ENCODE measurements at places on chromosomes 7 and 10.

DNA sequence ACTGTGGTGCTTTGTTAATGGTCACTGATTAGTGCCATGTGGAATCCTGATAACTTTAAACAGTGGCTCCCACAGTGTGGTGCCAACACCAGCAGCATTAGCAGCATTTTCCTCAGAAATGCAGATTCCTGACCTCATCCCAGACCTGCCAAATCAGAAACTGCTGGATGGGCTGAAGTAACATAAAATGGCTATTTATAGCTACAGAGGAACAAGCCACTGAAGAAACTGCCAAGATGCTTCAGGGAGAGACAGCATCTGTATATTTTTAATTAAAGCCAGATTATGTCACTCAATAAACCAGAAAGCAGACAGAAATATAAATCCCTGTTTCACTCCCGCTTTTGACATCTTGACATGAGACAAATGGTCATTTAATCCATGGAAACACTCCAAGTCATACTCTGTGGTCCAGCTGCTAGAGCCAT lies 178.5 kb downstream of the AMPH start:
- no peak for DNase-seq

DNA sequence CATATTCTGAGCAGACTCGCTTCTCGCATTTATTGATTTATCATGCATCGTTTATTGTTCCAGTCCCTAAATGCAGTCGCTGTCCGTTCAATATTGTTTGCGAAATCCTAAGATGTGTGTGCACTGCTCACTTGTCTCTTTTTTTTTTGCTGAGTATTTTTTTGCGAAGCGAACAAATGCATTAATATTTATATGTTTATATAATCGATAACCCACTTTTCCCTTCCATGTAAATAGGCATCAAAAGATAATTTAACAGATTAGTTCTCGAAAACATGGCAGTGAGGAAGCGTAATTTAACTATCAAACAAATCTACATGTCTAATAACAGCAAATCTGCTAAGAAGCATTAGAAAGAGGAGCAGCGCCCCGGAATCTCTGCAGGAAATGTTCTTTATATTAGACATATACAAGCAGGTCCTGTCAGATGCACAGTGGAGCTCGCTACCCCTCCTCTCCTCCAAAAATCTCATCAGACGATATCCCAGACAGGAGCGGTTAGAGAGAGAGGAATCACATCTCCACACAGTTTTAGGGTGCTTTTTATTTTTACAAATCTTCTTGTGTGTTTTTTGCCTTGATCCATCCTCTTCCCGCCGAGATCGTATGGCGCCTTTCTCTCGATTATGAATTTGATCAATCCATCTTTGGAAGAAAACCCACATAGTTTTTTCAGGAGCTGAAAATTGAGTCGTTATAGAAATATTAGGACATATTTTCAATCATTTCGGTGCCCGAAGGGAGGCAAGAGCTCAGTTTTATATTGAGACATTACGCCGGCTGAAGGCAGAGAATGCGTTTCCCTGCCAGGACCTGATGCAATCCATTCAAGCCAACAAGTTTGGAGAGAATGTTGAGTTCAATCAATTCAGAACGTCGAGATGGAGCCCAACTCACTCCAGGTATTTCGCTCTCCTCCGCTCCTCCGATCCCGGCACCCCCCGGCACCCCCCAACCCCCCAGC lies at the start of gene ARID5B:
Gene ARID5B, plus strand, starts transcription at position 871 of the 964 bp plus-strand sequence. Its CDS starts 11 bp downstream, at position 882.
- DNase-seq, result no peak

GRCh38 chr10:13592306-13592705 lies 5.5 kb downstream of the PRPF18 start:
- no peak for DNase-seq

GRCh38 chr7:15166620-15167019 lies 264.1 kb upstream of the DGKB start:
- no peak for DNase-seq

GRCh38 chr10:33708561-33708960 lies 374.1 kb upstream of the NRP1 start:
- no peak for DNase-seq

DNA sequence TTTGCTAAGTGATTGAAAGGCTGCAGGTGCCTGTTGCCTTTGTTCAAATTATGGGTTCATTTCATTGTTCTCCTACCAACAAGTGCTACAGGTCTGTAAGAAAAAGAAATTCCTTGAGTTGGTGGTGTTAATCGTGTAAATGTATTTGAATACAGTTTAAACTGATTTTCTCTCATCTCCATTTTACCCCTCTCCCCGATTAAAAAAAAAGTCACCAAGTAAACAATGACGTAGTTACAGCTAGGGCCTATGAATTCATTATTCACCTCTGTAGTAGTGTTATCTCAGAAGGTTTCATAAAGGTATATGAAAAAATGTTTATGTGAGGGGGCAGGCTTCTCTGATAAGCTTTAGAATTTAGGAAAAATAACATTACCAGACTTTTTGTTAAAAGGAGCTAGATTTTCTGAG lies 1.1 kb downstream of the REEP3 start:
- no peak for DNase-seq

DNA sequence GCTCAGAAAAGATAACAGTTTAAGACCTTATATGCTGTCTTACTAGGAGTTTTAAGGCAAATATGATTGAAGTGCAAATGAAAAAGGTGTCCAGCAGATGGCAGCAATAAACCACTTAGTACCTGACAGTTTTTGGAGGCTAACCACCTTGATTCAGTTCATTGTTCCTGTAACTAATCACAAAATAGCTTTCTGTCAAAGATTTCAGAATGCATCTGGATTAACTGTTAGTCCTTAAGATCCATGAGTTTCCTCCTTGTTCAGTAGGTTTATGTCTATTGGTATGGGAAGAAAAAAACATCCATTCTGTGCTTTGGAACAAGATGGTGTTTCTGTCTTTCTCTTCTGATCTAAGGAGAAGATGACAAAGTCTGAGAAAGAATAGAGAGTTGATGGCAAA lies 46.6 kb downstream of the CCSER2 start:
- DNase-seq, result no peak

DNA sequence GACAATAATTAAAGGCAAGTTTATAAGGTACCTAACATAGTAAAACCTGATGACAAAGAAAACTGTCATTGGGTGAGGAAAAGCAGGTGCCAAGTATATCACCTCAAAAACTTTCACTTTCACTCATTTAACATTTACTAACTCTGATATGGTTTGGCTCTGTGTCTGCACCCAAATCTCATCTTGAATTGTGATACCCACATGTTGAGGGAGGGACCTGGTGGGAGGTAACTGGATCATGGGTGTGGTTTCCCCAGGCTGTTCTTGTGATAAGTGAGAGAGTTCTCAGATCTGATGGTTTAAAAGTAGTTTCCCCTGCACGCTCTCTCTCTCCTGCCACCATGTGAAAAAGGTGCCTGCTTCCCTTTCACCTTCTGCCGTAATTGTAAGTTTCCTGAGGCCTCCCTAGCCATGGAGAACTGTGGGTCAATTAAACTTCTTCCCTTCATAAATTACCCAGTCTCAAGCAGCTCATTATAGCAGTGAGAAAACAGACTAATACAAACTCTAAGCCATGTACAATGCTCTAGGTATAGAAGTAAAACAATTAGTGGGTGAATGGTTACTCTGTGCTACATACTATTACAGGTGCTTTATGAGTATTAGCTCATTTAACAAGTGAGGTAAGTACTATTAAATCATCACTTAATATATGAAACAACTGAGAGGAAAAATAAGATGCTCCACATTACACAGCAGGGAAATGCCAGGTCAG lies 199.0 kb downstream of the CHCHD3 start:
- peak; percentile 15 for DNase-seq

DNA sequence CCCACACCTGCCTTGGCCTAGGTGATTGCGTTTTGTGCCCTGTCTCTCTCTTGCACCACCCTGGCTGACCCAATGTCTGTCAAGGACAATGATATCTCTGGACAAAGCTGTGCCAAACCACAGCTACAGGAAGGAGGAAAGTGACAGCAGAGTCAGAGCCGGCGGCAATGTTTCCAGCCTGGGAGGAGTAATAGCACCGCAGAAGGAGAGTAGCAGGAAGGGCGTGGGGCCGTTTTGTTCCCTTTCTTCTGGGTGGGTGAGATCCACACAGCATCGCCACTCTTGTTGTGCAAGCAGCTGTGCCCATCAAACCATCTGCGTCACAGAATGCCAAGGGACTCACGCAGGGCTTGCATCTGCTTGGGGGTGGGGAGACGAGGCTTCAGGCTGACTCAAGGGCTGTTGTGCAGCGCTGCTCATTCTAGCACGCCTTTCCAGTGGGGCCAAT lies 341.6 kb upstream of the AUTS2 start:
- DNase-seq, result no peak

DNA sequence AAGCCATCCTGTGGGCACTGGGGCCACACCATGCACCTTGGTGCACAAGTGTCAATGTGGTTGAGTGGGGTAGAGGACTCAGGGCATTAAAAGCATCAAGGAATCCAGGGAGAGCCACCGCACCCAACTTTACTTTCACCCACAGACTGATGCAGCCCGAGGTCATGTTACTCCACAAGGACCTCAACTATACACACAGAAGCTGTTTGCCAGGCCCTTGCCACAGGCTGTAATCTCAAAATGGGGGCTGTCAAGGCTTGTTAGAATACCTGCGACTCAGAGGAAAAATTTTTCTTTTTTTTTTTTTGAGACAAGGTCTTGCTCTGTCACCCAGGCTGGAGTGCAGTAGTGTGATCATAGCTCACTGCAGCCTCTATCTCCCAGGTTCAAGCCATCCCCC lies 26.5 kb upstream of the KCTD7 start:
- no peak for DNase-seq
